ENCODE measurements at places on chromosomes 7 and 10.

DNA sequence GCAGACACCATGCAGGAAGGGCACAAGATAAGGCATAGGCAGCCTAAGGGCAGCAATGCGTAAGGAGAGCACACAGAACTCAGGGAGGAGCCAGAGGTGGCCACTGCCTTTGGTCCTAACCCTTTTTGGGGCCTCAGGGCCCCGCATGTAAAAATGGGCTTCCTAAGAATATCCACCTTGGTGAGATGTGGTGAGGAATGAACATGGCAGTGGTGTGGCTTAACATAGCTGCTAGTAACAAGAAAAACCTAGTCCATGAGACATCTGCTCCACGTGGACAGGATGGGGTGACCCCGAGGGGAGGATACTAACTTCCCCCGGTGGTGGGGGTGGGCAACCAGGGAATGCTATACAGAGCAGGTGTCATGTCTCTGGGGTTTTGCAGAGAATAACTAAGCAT, 18.0 kb downstream of the MAT1A start:
- DNase-seq: no peak

GRCh38 chr7:35513828-35514227, 181.1 kb downstream of the HERPUD2 start:
- no peak for DNase-seq

DNA sequence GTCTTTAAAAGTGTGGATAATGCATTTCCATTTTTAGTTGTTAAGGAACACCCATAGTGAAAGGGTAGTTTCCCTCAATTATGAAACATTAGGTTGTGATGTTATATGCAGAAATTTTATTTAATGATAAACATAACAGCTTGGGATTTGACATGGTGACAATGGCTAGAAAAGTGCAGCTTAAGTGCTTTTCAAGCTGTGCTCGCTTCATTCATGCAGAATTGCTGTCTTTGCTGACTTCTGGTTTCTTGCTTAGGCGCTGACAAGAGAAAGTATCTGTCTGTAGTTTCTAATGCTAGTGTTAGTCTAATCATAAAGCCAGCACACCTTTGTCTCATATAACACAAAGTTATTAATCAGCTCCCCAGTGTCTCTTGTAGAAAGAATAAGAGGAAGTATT, 170.0 kb downstream of the ARL5B start:
- DNase-seq: no peak

GRCh38 chr7:22566592-22566991, 66.6 kb upstream of the STEAP1B start:
- no peak for DNase-seq

DNA sequence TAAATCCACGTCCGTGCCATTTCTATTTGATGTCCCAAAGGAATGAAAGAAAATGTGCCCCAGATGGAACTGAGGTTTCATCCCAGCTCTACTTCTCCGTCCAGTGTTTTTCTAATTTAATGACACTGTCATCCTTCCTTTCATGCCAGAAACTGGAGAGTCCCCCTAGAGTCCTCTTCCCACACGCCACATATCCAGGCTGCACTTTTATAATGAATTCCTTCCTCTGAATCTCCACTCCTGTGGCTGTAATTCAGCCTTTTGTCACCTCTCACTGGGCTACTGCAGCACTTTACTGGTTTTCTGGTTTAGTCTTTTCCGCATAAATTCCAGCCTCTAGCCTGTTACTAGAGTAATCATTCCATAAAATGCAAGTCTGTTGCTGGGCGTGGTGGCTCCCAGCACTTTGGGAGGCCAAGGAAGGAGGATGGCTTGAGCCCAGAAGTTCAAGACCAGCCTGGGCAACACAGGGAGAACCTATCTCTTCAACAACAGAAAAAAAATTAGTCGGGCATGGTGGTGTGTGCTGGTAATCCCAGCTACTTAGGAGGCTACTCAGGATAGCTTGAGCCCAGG, 142.6 kb upstream of the RHEB start:
- DNase-seq: no peak

DNA sequence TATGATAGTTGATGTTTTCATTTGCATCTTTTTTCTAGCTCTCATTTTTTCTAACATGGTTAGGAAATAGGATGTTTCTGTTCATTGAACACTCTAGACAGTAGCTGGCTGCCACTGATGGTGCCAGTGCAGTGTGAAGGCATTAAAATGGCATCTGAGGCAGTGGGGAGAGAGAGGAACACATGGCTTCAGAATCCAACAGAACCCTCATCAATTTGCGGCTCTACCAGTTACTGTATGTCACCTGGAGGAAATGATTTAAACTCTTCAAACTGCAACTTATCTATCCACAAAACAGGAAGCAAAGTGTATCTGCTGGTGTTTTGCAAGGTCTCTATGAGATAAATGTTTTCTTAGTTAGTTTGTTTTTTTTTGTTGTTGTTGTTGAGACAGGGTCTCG, 305.2 kb upstream of the PRKCQ start:
- no peak for DNase-seq

GRCh38 chr7:137954614-137955013, 47.3 kb downstream of the CREB3L2 start:
- no peak for DNase-seq

GRCh38 chr10:48330269-48330668, 23.8 kb downstream of the MAPK8 start:
- no peak for DNase-seq

- no peak for DNase-seq
These were observed 101.1 kb downstream of the SLC37A3 start for GRCh38 chr7:140297192-140297591.

GRCh38 chr7:121271916-121272315, 56.9 kb upstream of the WNT16 start:
- no peak for DNase-seq

- DNase-seq: no peak
These were observed 46.9 kb downstream of the STEAP1B start for GRCh38 chr7:22452960-22453558.

- DNase-seq: no peak
These were observed 16.1 kb downstream of the USP6NL start for GRCh38 chr10:11595395-11595692.

GRCh38 chr7:43533801-43534479, 49.0 kb upstream of the STK17A start:
- DNase-seq: no peak

All from ecto neural progenitor cell (in vitro differentiated cells).